Hepatocyte (in vitro differentiated cells): ENCODE measurements at places on chromosomes 5 and 9.

- no peak overlapping the region for H3K27ac ChIP-seq
- no peak overlapping the region for H3K4me3 ChIP-seq
- no peaks in the 10 kb centered on the region for H3K4me1 ChIP-seq
Observed at GRCh38 chr5:96288845-96289185, 144.2 kb downstream of the PCSK1 start.

GRCh38 chr9:137053944-137054931 lies at the start of gene ENTPD2:
TSS of gene ENTPD2 (minus strand) at chr9:137054061. CDS start at chr9:137053997, 64 bp downstream.
- H3K27me3 ChIP-seq, result peaks cover 25% of the 10 kb centered on the region
- DNase-seq, result peak; percentile 89
- peak within 1 kb of the TSS; percentile 60 for H3K27ac ChIP-seq
- H3K4me3 ChIP-seq, result peak within 1 kb of the TSS; percentile 36
- H3K4me1 ChIP-seq, result peaks cover 46% of the 10 kb centered on the region

DNA sequence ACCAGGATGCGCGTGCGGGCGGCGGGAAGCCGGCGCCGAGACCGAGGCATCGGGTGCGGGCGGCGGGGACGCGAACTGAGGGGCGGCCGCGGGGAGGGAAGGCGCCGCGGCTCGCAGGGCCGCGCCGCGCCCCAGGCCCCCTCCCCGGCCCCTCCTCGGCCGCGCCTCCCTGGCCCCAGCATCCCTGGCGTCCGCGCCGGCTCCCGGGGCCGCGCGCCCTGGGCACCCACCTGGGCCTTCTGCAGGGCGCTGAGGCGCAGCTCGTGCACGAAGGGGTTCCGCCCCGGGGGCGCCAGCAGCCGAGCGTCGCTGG lies 324 bp downstream of the LPCAT1 start:
- peaks cover 22% of the 10 kb centered on the region for H3K4me1 ChIP-seq
- DNase-seq, result peak; percentile 58
- no peaks in the 10 kb centered on the region for H3K36me3 ChIP-seq

DNA sequence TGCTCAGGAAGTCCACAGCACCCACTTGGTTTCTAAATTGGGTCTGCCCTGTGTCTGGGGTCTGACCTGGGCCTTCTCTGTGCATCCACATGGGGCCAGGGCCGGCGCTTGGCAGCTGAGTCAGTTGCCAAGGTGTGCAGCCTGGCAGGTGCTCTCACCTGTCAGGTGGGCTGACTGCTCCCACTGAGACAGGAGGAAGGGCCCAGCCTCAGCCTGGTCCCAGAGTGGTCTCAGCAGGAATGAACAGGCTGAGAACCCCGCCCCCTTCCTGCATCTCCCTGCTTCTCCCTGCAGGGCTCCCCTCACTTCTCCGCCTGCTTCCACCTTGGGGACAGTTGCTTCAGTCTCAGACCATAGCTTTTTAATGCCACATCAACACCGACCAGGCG lies 60.5 kb downstream of the BARX1 start:
- peaks cover 6% of the 10 kb centered on the region for H3K4me1 ChIP-seq
- H3K27ac ChIP-seq, result peak overlapping the region; percentile 88
- DNase-seq, result no peak
- no peaks in the 10 kb centered on the region for H3K36me3 ChIP-seq
- no peak overlapping the region for H3K4me3 ChIP-seq
- H3K27me3 ChIP-seq, result no peaks in the 10 kb centered on the region

GRCh38 chr5:146192571-146193043 lies 10.2 kb upstream of the LARS1 start:
- no peaks in the 10 kb centered on the region for H3K27me3 ChIP-seq
- DNase-seq, result no peak
- no peaks in the 10 kb centered on the region for H3K36me3 ChIP-seq
- H3K27ac ChIP-seq, result no peak overlapping the region
- no peaks in the 10 kb centered on the region for H3K4me1 ChIP-seq
- H3K4me3 ChIP-seq, result no peak overlapping the region

DNA sequence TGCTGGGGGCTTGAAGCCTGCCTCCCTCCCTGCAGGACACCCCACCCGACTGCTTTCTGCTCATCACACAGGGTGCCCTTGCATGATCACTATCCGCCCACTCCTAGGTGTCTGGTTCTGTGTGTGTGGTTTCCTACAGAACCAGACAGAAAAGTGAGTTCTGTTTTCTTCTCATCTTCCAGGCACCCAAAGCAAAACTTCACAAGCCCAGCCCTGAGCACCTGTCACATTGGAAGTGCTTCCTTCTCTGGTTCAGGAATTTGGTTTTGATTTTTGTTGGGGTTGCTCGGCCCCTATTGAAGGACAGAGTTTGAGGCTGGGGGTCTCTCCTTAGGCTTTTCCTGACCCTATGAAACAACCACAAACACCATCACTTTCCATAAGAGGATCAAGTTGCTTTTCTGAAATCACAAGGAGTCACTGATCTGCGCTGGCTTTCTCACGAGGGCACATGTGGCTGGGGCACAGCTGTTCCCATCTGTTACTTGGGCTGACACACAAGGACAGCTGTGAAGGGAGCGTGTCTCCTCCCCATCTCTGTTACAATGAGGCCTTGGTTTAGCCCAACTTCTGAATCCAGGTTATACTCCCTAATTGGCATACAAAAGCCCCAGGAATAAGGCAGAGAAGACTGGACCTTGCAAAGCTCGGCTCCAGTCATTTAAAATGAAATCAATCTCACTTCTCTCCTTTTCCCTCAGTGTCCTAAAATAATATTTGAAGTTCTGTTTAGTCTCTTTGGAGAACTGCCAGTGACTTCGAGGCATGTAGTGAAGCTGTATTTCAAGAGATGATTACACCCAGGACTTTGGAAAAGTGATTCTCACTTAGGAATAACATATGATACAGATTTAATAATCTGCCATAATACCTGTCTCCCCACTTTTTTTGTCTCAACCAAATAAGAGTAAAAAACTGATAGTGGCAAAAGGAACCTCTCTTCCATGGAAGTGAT lies 213.1 kb upstream of the GAS1 start:
- H3K27me3 ChIP-seq, result no peaks in the 10 kb centered on the region
- no peak overlapping the region for H3K27ac ChIP-seq
- no peaks in the 10 kb centered on the region for H3K4me1 ChIP-seq
- DNase-seq, result no peak

GRCh38 chr5:15183520-15183919 lies 311.9 kb upstream of the ANKH start:
- DNase-seq, result no peak
- no peak overlapping the region for H3K4me3 ChIP-seq
- no peak overlapping the region for H3K27ac ChIP-seq
- no peaks in the 10 kb centered on the region for H3K4me1 ChIP-seq
- H3K27me3 ChIP-seq, result no peaks in the 10 kb centered on the region

DNA sequence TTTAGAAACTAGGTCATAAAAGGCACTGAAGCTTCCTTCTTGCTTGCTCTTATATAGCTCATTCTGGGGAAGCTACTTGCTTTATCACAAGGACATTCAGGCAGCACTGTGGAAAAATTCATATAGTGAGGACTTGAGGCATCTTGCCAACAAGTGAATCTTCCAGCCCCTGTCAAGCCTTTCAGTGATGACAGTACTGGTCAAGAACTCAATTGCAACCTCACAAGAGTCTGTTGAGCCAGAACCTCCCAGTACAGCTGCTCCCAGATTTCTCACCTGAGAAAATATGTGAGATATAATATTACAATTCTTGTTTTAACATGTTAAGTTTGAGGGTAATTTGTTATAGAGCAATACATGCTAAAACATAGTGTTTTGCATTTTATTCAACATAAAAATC lies 2011.0 kb upstream of the NUDT12 start:
- H3K4me3 ChIP-seq, result no peak overlapping the region
- no peak for DNase-seq
- no peaks in the 10 kb centered on the region for H3K36me3 ChIP-seq
- no peak overlapping the region for H3K27ac ChIP-seq
- H3K4me1 ChIP-seq, result no peaks in the 10 kb centered on the region

DNA sequence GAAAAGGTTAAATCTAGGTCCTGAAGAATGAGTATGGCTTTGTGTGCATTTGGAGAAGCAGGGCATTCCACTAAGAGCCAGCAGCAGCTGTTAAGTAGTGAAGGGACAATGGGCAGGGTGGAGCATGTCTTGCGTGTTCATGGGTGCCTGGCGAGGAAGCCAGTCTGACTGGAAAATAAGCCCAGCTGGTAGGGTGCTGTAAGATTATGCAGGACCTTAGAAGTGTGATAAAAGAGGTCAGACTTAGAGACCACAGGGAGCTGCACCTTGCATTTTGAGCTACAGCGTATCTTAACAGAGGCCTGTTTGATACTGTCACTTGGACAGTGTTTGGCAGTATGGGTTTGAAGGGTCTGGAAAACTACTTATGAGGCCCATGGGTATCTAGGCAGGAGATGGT lies 131.7 kb upstream of the ELL2 start:
- no peak overlapping the region for H3K27ac ChIP-seq
- H3K4me1 ChIP-seq, result peaks cover 5% of the 10 kb centered on the region
- H3K27me3 ChIP-seq, result no peaks in the 10 kb centered on the region
- H3K36me3 ChIP-seq, result no peaks in the 10 kb centered on the region
- H3K4me3 ChIP-seq, result no peak overlapping the region

DNA sequence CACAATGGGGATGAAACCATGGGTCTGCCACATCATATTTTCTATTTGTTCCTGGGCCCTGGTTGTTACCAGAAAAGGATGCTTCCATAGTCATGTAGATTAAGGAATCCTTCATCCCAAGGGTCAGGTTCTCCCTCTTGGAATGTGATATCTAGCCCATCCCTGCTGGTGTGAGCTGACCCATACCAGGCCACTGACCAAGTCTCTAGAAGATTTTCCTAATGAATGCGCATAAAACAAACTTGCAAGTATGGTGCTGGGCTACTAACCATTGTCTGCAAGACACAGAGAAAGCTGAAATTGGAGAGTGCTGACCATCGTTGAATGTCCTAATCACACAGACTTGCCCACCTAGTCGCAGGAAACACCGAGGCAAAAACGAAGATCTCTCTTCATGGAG lies 972.6 kb downstream of the EFNA5 start:
- no peaks in the 10 kb centered on the region for H3K27me3 ChIP-seq
- DNase-seq, result no peak
- H3K27ac ChIP-seq, result no peak overlapping the region
